Muscle of back (tissue), 13 donors: ENCODE measurements at places on chromosomes 7 and 10.

DNA sequence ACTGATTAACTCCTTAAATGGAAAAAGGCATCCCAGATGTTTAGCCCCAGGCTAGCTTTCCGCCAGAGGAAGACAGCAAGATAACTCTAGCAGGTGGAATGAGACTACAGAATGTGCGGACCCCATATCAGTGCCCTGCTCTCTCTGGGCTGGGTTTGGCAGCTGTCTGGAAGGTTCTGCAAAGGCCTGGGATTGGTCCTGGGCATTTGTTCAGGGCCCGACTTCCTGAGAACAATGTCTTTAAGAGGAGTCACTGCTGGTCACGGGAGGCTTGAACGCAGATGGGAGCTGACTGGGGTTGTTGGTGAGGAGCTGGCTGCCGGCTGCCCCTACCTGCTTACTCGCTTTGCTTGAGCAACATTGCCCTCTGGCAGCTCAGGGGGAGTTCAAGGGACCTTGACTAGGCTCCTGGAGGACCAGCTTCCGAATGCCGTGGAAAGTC lies 130.6 kb upstream of the BTBD16 start:
- DNase-seq: no peak

DNA sequence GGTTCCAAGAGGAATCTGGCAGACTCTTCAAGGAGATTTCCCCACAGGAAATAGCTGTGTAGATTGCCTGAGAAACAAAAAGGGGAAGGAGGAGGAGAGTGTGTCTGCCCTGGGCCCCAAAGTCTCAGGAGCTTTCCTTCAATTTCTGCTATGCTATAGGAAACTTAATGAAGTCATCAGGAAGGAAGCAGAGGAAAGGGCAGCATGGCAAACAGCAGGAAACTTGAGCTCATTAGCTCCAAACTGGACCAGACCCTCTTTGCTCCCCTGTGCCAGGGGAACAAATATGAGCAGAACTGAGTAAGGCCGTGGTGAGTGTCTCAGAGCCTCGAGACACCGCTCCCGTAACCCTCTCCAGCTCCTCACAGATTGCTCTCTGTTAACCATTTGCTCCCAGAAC lies 4.8 kb upstream of the KCNIP2 start:
- no peak for DNase-seq

GRCh38 chr10:47300429-47300931 lies 483 bp downstream of the GDF10 start:
- peak; percentile 60 for DNase-seq

- DNase-seq: no peak
Observed at GRCh38 chr7:39623732-39624441, 515 bp downstream of the RALA start.

GRCh38 chr10:103127241-103127640 lies 65.8 kb downstream of the NT5C2 start:
- no peak for DNase-seq

DNA sequence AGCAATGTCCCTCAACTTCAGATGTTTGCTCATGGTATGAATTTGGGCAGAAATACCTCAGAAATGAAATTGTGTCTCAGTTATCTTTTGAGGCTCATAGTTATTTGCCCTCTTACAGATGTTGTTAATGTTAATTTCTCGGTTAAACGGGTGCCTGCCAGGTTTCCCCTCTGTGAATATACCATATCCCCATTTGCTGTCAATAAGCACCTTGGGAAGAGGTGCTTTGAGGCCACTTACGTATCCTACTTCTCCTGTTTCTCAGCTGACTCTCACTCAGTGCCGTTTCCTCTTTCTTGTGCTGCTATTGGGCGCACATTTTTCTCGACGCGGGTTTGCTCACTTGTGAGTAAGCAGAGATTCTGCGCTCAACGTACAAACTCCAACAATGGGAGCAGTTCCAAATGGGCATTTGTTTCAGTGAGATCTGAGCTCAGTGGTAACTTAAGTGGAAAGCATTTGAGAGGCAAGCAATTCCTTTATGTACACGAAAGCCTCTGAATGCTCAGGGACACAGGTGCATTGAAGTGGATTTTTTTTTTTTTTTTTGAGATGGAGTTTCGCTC lies 34.8 kb upstream of the JAKMIP3 start:
- no peak for DNase-seq

GRCh38 chr10:87861566-87861952 lies 1.8 kb downstream of the KLLN start:
- DNase-seq: no peak

GRCh38 chr7:132828502-132828901 lies 252.2 kb upstream of the PLXNA4 start:
- DNase-seq: no peak

GRCh38 chr10:129085811-129086210 lies 381.2 kb upstream of the MGMT start:
- no peak for DNase-seq
